Ovary (tissue), 10 donors: ENCODE measurements at places on chromosomes 13 and 19.

- H3K36me3 ChIP-seq = no peaks in the 10 kb centered on the region
- H3K27me3 ChIP-seq = no peaks in the 10 kb centered on the region
- no peak overlapping the region for H3K27ac ChIP-seq
- peaks cover 4% of the 10 kb centered on the region for H3K4me1 ChIP-seq
Measured at GRCh38 chr19:51135004-51135403, 7.1 kb upstream of the SIGLEC7 start.

GRCh38 chr19:5271145-5271544 lies 69.5 kb downstream of the PTPRS start:
- DNase-seq = no peak
- H3K27me3 ChIP-seq = no peaks in the 10 kb centered on the region
- no peak overlapping the region for H3K27ac ChIP-seq
- H3K4me1 ChIP-seq = no peaks in the 10 kb centered on the region
- H3K36me3 ChIP-seq = no peaks in the 10 kb centered on the region

DNA sequence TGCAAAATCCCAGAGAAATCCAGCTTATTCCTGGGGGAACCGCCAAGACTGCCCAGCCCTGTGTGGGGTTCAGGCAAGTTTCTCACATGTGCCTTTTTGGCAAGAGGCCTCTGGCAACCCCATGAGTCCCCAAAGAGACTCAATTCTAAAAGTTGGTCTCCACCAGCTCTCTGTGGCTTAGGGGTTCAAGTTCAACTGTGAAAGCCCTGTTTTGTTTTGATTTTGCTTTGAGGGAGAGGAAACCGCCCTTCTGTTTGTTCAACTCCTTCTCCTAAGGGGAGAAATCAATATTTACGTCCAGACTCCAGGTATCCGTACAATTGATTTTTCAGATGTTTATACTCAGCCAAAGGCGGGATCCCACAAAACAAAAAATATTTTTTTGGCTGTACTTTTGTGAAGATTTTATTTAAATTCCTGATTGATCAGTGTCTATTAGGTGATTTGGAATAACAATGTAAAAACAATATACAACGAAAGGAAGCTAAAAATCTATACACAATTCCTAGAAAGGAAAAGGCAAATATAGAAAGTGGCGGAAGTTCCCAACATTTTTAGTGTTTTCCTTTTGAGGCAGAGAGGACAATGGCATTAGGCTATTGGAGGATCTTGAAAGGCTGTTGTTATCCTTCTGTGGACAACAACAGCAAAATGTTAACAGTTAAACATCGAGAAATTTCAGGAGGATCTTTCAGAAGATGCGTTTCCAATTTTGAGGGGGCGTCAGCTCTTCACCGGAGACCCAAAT lies 583 bp upstream of the LDLR start:
- H3K4me3 ChIP-seq = peak overlapping the region; percentile 64
- H3K4me1 ChIP-seq = peaks cover 10% of the 10 kb centered on the region
- no peaks in the 10 kb centered on the region for H3K36me3 ChIP-seq
- peak overlapping the region; percentile 93 for H3K27ac ChIP-seq

- H3K27me3 ChIP-seq = no peaks in the 10 kb centered on the region
- H3K36me3 ChIP-seq = no peaks in the 10 kb centered on the region
- H3K4me1 ChIP-seq = peaks cover 4% of the 10 kb centered on the region
- no peak for DNase-seq
- no peak overlapping the region for H3K27ac ChIP-seq
Measured at GRCh38 chr13:97471711-97472110, 37.7 kb downstream of the RAP2A start.

DNA sequence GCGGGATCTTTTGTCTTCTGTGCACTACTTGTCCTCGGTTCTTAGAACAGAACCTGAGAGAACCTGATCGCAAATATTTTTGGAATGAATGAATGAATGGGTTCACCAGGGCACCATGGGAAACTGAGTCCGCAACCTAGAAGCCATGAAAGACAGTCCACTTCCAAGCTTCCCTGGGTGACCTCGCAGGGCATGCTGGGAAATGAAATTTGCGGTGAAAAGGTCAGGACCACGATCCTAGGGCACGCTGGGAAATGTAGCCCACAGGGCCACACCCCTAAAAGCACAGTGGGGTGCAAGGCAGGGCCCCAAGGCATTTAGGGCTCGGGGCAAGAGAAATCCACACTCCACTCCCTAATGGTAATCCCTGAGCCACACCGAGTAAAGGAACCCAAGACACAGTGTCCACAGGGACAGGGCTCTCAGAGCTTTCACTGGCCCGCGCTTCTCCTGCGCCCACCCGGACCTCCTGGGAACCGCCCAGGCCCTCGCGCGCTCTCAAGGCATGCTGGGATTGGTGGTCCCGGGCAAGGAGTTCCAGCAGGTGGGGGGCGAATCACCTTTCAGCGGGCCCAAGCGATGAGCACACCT lies 1.1 kb upstream of the PPP1R12C start:
- peaks cover 14% of the 10 kb centered on the region for H3K4me1 ChIP-seq
- H3K4me3 ChIP-seq = peak overlapping the region; percentile 55
- DNase-seq = peak; percentile 64
- H3K27me3 ChIP-seq = no peaks in the 10 kb centered on the region

- no peak for DNase-seq
- peaks cover 3% of the 10 kb centered on the region for H3K4me1 ChIP-seq
- no peak within 1 kb of the TSS for H3K27ac ChIP-seq
Measured at GRCh38 chr19:48672994-48673393, at the start of gene NTN5. NTN5 (minus strand) TSS chr19:48673017; CDS start chr19:48670986, 2,031 bp downstream.

DNA sequence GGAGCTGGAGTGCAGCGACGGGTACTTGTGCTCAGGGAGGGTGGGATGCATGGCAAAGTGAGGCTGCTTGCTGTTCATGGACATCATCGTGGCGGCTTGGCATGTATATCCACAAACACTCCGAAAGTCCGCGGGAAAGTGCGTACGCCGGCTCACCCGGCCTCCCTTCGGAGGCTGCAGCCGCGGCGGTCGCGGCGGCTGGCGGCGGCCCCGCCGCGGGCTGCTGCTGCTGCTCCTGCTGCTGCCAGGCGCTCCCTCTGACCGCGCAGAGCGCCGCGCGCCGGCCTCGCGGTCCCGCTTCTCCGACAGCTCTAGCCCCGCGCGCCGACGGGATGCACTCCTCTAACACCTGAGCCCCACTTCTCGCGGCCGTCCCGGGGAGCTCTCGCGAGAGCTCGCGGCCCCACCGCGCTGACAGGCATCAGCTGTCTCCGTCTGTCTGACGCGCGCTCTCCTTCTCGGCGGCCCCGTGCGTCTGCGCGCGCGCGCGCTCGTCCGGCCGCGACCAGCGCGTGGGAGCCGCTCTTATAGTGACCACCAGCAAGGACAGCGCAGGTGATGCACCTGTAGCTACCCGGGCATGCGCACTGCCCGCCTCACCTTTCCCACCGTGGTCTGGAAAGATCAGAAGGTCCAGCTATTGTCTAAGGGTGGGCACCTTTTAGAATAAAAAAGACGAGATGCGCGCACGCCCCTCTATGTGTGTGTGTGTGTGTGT lies at the start of gene POU4F1:
POU4F1 (minus strand) TSS at position 313 of the 718 bp plus-strand sequence; CDS start at position 87, 226 bp downstream.
- H3K27ac ChIP-seq = no peak within 1 kb of the TSS
- no peaks in the 10 kb centered on the region for H3K36me3 ChIP-seq
- H3K4me3 ChIP-seq = peak within 1 kb of the TSS; percentile 24
- H3K4me1 ChIP-seq = peaks cover 17% of the 10 kb centered on the region

- peaks cover 3% of the 10 kb centered on the region for H3K4me1 ChIP-seq
- no peak for DNase-seq
- no peak overlapping the region for H3K27ac ChIP-seq
- no peaks in the 10 kb centered on the region for H3K36me3 ChIP-seq
- H3K27me3 ChIP-seq = no peaks in the 10 kb centered on the region
Measured at GRCh38 chr19:6018786-6019185, 40.8 kb upstream of the RANBP3 start.

GRCh38 chr13:114023716-114024602 lies 50.1 kb upstream of the C13orf46 start:
- no peaks in the 10 kb centered on the region for H3K27me3 ChIP-seq
- H3K36me3 ChIP-seq = no peaks in the 10 kb centered on the region
- no peak overlapping the region for H3K4me3 ChIP-seq
- DNase-seq = no peak
- H3K27ac ChIP-seq = no peak overlapping the region

GRCh38 chr13:23509781-23510543 lies 60.2 kb upstream of the TNFRSF19 start:
- H3K27me3 ChIP-seq = no peaks in the 10 kb centered on the region
- no peaks in the 10 kb centered on the region for H3K36me3 ChIP-seq
- no peak overlapping the region for H3K4me3 ChIP-seq
- H3K27ac ChIP-seq = no peak overlapping the region
- H3K4me1 ChIP-seq = peaks cover 2% of the 10 kb centered on the region

DNA sequence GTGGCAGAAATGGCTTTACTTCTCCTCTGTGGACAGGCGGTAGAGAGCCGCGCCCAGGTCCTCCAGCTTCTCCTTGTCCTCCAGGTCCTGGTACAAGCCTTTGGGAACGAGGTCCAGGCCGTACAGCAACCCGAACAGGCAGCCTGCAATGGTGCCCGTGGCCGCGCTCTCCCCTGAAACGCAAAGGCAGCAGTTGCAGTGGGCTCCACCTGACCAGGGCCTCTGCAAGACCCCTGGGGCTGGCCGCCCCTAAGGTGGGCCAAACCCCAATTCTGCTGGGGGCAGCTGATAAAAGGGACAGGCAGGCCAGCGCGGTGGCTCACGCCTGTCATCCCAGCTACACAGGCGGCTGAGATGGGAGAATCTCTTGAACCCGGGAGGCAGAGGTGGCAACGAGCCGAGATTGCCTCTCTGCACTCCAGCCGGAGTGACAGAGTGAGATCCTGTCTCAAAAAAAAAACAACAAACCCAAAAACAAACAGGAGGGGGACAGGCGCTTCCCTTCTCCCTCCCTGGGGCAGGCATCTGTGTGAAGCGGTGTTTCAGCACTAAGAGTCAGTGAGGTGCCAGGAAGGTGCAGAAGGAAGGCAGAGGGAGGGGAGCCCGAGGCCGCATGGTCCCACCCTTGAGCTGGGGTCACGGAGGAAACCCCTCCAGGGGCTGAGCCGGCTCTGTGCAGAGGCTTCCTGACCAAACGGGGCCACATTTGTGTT lies 30.3 kb downstream of the ADPRHL1 start:
- no peaks in the 10 kb centered on the region for H3K36me3 ChIP-seq
- no peak overlapping the region for H3K27ac ChIP-seq
- no peak overlapping the region for H3K4me3 ChIP-seq
- DNase-seq = no peak

GRCh38 chr19:22832031-22832762 lies at the start of gene ZNF723:
ZNF723 (plus strand) TSS chr19:22832291; CDS start chr19:22832380, 89 bp downstream.
- no peak within 1 kb of the TSS for H3K27ac ChIP-seq
- H3K4me1 ChIP-seq = no peaks in the 10 kb centered on the region
- no peak within 1 kb of the TSS for H3K4me3 ChIP-seq
- DNase-seq = no peak

- H3K27me3 ChIP-seq = no peaks in the 10 kb centered on the region
- H3K4me3 ChIP-seq = no peak overlapping the region
- no peaks in the 10 kb centered on the region for H3K4me1 ChIP-seq
Measured at GRCh38 chr13:93811071-93811737, 584.6 kb downstream of the GPC6 start.
